ENCODE measurements at places on chromosomes 1 and 21.

DNA sequence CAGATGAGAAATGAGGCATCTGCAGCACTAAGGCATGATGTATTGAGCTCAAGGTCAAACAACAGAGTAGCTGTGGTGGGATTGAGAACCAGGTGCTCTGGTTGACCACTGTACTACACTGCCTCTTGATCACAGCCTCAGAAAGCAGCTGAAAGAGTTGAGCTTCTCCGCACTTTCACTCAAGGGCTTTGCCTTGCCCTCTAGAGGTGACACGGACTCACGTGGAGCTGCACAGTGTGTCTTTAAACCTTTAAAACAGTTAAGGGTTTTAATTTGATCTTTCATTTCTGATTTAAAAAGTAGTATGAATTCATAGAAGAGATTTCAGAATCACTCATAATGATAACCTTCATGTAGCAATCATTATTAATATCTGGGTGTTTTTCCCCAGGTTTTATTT lies 132.5 kb downstream of the RWDD3 start:
- no peak for DNase-seq

- DNase-seq, result no peak
Observed at GRCh38 chr1:43069461-43070050, 102.5 kb downstream of the EBNA1BP2 start.

- DNase-seq, result no peak
Observed at GRCh38 chr1:22739648-22740385, 29.2 kb downstream of the EPHB2 start.

- no peak for DNase-seq
Observed at GRCh38 chr1:201310251-201310985, 27.1 kb downstream of the PKP1 start.

DNA sequence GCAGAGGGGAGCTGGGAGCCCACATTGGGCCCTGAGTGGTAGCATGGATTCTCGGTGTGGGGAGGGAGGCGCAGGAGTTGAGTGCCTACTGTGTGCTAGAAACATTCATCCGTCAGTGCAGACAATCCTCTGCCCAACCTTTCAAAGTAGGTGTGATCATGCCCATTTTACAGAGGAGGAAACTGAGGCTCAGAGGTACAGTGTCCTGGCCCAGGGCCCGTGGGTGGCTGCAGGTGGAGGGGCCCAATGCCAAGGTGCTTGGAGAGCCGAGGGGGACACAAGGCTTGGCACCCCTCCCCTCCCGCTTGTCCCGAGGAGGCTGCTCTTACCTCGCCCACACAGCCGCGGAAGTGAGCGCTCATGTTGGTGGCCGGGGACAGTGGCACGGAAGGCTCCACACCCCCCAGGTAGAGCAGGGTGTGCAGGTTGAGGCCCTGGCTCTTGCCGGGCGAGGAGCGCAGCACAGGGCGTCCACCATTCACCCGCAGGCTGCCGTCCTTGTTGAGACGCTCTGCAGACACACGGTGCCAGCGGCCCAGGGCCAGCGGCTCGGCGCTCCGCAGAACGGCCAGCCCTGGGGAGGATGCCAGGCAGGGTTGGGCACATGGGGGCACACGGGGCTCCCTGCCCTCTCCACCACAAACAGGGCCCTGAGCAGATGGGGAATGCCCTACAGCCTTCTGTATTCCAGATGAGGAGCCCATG lies 16.6 kb downstream of the LDLRAD2 start:
- DNase-seq, result no peak
